ENCODE measurements at places on chromosomes 11 and 22.

DNA sequence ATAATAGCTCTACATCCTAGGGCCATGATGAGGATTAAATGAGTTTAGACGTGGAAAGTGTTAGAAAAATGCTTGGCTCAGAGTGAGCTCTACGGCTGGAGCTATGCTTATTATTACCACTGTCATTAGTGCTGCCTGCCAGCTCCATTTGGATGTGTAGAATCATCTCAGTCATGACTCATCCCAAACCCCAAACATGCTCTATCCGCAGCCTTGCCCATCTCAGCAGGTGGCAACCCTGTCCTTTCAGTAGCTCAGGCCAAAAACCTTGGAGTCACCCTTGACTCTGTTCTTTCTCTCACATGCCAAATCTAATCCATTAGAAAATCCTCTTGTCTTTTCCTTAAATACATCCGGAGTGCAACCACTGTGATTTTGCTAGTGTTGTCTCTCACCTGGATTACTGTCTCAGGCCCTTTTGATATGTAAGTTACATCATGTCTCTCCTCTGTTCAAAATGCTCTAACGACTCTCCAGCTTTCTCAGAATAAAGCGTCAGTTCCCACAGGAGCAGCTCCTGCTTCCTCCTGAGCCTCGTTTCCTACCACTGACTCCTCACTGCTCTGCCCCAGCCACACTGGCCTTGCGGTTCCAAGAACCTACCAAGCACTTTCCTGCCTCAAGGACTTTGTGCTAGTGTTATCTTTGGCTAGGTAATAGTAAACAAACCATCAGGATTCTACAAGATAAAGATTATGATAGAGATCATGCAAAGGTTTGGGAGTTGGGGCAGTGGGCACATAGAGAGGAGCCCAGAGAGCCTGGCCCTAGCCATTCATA lies 10.5 kb upstream of the CHRM1 start:
- DNase-seq = no peak

DNA sequence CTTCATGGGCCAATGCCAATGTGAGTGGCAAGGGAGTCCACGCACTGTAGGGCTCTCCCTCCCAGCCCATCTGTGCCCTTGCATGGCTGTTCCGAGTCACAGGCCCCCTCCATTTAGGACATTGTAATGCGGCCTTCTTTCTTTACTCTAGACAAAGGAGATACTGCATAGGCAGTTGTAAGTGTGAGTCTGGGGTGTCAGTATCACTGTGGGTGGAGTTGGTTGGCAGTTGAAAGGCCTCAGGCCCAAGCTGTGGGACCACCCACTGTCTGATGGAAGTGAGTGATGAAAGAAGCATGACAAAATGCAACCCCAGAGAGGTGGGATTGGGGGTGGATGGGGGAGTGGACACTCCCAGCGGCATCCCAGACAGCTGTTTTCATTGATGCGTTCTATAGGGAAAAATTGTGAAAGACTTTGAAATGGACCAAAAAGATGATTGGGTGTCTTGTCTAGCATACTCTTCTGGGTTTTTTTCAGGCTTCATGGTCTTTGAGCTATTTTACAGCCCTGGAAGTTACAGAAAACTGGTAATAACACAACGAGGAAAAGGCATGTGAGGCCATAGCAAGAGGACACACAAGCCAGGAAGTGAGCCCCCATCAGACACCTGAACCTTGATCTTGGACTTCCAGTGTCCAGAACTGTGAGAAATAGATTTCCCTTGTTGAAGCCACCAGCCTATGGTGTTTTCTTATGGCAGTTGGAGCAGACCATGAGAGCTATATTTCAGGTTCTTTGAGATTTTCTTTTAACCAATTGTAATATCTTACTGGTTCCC lies 114.6 kb downstream of the NECTIN1 start:
- DNase-seq = no peak

DNA sequence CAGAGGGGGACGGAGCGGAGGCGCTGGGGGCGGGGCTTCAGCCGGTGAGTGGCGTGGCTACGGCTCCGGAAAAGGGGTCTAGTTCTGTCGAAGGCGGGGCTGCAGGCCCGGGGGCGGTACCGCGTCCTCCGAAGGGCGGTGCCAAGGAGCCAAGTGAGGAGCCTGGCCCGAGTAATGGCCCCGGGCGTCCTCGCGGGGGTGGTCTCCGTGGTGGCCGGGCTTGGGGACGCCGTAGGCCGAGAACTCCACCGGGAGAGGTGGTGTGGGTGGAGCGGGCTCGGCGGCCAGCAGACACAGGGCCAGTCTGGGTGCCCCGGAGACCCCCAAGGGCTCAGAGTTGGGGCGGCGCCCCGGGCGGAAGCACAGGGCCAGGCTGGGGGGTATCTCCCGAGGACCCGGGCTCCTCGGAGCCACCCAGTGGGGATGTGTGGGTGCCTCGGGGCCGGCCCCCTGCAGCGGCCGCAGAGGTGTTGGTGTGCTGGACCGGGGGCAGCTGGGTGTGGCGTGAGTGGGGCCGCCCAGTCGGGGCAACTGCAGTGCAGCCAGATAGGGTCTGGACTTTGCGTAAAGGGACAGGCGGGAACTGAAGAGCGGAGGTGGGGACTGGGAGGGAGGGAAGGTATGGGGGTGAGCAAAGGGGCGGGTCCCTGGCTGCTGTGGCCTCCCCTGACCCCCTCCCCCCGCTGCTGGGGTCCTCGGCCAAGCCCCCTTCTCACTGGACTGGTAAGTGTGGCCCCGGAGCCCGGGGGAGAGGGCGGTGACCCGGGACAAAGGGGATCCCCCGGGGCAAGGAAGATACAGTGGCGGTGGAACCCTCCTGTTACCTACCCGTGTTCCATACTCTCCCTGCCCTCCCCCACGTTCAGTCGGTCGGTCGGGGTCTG lies 838 bp downstream of the FKBP2 start:
- DNase-seq = peak; percentile 100

DNA sequence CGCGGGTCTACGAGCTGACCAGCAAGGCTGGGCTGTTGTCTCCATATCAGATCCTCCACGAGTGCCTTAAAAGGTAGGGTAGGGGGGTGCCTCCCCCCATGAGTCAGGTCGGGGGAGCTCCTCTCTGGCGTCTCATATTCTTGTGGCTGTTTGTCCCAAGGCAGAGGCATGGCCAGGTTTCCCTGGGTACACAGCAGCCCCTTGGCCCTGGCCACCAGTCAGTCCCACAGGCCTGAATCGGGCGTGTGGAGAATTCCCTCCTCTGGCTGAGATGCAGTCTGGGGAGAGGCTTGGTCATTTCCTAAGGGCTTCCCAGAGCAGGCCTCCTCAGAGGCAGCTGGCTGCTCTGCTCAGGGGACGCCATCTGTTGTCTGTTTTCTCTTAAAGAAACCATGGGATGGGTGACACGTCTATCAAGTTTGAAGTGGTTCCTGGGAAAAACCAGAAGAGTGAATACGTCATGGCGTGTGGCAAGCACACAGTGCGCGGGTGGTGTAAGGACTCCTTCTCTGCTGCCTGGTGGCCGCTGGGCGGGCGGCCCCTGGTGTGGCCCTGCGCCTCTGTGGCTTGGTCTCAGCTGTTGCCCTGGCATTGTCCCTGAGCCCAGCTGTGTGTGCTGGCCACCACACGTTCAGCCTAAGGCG lies 9.6 kb upstream of the RANBP1 start:
- DNase-seq = no peak

DNA sequence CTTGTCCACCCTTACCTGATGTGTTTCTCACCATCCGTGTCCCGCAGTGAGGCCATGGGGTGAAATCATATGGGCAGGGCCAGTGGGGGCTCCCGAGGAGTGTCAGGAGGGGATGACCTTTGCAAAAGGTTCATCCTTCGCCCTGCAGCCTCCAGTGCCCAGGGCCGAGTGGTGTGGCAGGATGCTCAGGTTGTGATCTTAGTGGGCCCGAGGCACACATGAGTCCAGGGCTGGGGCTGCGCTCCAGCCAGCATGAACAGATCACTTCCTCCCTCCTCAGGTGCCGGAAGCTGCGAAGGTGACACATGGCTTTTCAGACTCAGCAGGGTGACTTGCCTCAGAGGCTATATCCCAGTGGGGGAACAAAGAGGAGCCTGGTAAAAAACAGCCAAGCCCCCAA lies 2.8 kb upstream of the FKBP2 start:
- no peak for DNase-seq

DNA sequence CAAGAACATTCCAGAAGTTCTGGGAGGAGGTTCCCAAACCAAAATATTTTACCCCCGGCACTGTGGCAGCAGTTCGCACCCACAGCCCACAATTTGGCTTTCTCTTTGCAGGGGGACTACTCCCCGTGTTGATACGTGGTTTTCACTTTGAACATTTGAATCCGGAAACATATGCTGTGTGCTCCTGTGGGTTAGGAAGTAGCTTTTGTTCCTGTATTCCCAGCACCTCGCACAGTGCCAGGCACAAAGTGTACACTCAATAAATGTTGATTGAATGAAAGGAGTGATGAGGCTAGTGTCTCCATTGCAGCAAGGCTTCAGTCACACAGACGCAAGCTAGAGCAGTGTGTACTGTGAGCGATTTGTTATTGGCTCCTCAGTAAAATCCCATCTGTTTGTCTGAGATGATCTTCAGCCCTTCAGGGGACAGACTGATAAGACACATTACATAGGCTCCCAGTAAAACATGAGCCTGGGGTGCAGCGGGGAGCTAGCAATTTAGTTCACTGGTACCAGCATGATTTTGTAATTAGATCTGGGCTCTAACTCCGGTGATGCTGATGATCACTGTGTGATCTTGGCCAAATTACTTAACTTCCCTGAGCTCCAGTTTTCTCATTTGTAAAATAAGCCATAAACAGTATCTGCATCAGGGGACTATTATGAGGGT lies 2.2 kb downstream of the LAYN start:
- no peak for DNase-seq

DNA sequence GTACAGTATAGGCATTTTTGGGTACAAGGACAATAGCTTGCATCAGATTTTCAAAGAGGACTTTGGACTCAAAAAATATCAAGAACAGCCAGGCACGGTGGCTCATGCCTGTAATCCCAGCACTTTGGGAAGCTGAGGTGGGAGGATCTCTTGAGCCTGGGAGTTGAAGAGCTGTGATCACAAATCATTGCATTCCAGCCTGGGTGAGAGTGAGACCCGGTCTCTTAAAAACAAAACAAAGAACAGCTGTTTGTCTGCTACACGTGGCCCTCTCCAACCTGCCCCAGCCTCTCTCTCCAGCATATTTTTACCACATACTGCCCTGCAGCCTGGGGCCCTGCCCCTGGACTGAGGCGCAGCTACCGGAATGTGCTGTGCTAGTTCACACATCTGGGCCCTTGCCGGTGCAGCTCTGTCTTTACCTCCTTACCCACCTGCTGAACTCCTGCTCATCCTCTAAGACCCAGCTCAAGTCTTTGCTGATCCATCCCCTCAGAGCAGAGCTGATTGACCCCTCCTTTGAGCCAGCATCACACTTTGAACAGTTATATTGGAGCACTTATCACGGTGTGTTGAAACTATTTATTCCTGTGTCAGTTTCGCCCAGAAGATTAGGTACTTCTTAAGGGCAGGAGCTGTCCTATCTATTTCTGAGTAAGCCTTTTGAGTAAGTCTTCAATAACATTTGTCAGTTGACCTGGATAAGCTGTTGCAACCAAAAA lies 29.4 kb downstream of the GRIK4 start:
- no peak for DNase-seq

DNA sequence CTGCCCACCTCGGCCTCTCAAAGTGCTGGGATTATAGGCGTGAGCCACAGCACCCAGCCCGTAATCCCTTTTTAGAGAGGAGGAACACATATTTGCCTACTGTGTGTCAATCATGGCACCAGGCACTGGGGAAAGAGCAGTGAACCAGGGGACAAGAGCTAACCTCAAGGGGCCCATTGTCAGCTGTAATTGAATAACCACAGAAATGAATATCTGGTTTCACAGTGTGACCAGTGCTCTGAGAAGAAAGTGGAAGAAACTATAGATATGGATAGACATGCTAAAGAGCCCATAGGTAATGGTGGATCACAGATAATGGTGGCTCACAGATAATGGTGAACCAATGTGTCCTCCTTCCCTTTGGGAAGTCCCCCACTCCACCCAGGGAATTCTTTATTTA lies 8.6 kb upstream of the KCTD14 start:
- no peak for DNase-seq

DNA sequence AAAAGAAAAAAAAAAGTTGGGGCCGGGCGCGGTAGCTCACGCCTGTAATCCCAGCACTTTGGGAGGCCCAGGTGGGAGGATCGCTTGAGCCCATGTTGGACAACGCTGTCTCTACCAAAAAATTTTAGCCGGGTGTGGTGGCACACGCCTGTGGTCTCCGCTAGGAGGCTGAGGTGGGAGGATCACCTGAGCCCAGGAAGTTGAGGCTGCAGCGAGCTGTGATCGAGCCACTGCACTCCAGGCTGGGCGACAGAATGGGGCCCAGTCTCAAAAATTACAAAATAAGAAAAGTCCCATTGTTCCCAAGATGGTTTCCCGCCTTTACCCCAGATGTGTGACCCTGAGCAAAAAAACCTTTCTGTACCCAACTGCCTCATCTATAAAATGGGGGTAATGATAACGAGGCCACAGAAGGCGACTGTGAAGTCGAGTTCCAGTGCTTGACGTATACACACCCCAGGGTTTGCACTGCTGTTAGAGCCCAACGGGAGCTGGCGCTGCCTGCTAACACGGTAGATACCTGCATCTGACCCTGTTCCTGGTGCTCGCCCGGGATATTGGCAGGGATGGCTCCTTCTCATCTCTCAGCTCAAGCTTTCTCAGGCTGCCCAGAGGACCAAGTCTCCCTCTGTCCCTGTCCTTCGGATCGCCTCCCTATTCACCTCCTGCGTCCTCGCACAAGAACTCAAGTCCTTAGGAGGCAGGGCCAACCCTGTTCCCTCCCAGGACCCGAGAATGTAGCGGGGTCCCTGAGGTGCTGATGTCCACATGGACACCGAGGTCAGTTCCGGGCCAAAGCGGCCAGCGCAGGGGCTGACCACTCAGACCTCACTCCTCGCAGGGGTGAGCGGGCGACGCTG lies 1.1 kb upstream of the RPLP2 start:
- DNase-seq = no peak

DNA sequence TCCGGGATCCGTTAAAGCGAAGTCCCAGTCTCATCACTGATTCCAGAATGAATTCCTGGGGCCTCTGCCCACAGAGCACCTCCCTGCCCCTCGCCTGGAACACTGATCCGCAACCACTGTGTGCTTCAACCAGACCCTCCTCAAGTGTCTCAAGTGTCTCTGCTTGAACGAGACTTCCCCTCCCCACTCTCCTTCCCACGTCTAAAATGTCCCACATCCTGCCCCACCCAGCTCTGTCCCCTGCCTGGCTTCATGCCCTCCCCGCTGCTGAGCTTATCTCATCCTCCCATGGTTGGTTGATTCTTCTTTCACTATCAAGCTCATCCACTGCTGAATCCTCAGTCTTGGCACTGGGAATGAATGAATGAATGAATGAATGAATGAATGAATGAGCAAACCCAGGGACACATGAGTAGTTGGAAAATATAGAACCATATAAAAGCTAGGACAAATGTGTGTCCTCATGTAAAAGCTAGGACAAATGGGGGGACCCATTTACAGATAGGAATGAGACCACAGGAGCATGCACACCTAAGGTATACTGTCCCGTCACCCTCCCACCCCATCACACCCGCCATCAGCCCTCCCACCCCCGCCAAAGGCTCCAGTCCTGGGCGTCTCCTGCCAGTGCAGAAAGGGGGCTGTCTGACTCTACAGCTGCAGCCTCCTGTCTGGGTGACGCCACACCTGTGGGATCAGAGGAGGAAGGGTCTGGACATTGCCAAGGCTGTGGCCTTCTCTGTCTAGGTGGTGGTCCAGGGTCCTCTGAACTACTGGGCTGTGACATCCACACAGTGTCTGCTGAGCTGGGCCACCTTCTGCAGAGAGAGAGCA lies 71.4 kb upstream of the LINC01488 start:
- DNase-seq = no peak
